ENCODE measurements at places on chromosomes 7 and 10. TPM values are rescaled to one million over a fixed set of nuclear protein-coding genes. Genes with fewer than 3 reads are reported as not detected.

GRCh38 chr7:1080252-1080920, 7.5 kb upstream of the GPER1 start:
- no peak for DNase-seq

GRCh38 chr7:50923476-50923875, 140.8 kb upstream of the GRB10 start:
- no peak for DNase-seq

DNA sequence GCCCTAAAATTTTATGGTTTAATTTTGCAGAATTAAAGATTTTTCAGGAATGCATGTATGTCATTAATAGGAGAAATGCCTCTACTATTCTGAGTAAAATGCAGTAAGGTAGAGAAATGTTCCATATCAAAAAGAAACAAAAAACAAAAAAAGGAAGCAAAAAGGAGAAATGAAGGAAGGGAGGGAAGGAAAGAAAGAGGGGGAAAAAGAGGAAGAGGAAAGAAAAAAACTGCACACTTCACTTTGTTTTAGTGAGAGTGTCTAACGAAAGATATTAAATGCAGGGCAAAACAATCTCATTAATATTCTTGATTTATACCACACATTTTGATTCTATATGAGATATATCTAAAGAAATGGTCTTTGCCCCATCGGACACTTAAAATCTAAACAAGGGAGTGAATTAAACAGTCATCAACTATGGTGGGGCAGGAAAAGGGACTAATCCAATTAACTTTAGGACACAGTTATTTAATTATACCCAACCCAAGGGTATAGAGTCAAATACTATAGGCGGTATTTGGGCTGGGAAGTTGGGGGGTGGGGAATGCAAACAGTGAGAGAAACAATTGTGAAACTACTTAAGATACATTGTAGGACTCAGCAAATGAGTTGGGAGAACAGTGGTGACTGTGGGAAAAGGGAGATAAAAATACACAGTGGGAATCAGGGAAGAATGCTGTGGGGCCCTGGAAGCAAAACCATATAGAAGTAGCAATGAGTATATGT, 27.0 kb downstream of the IMMP2L start:
- DNase-seq = no peak

Gene CHAT
- not detected for total RNA-seq

GRCh38 chr10:99685597-99685967, 26.3 kb downstream of the ENTPD7 start:
- DNase-seq = no peak

- no peak for DNase-seq
Measured at GRCh38 chr10:8985651-8986050, 931.2 kb downstream of the GATA3 start.

DNA sequence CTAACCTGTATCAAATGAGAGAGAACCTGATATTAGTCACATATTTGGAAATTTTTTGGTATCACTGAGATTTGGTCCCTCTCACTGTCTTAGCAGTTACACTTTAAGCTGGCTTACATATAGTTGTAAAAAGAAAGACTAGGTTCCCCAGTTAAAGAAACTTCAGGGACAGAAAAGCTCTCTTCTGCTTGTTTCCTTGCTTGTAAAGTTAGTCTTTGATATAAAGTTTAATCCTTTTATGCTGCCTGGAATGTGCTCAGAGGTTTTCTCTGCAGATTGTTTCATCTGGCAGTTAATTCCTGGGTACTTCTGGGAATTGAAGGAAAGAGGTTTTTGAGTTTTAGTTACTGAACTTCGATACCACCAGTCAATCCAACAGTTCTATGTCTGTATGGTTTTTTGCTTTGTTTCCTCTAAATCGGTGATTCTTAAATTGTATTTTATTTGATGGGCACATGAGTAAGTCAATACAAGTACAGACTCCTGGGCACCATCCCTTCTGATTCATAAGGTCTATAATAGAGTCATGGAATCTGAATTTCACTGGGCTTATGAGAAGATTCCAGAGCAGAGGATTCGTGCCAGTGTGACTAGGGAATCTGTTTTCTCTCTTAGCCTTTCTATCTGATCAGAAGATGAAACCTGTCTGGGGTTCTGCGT, 1080.9 kb upstream of the C7orf33 start:
- no peak for DNase-seq

DNA sequence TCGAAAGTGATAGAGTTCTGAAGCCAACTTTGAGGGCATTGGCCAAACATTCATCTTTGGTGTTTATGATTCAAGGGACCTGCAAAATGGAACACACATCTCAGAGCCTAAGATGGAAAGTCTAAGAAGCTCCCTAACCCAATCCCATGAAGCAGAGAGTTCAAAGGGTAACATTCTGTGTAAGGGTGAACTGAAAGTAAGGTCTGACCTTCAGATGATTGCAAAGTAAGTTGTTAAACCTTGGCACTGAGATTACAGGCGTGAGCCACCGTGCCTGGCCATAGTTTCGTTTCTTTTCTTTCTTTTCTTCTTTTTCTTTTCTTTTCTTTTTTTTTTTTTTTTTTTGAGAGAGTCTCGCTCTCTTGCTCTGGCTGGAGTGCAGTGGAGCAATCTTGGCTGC, 2.2 kb downstream of the ZNF212 start:
- no peak for DNase-seq
